CD8-positive, alpha-beta T cell (primary cell): ENCODE measurements at places on chromosomes 12 and 14.

DNA sequence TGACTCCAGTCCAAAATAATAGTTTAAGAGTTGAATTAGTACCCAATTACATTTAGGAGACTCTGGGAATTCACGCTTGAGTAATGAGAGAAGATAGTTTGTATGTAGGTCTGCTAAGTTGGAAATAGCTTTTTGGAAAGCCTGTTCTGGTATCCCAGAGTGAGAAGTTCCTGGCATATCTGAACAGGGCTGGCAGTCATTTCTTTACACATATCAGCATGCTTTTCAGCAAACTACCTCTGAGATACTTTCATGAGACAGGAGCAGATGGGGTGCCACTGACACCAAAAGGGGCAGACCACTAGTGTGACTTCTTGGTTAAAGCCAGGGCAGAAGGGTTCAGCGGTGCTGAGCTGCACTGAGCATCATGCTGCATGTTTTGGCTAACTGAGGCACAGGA is 45.1 kb upstream of the GRIP1 start:
- no peak for DNase-seq

- DNase-seq, result peak; percentile 87
Observed at GRCh38 chr12:6195665-6196535, 4.3 kb upstream of the CD9 start.

DNA sequence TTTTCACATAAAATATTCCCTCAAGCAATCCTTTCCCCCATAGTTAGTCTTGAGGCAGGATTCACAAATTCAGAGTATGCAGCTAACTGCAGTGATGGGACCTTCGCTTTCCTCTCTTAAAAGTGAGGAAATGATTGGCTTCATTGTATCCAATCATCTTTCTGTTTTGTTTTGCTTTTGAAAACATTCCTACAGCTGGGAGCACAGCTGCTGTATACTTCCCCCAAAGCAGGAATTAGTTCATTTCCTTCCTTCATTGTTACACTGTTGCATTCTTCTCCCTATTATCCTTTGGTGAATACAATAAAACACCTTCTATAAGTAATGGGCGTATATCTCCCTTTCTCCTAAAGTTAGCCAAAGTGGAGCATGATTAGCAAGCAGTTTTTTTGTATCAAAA is 9.4 kb upstream of the GAS2L3 start:
- DNase-seq, result no peak

DNA sequence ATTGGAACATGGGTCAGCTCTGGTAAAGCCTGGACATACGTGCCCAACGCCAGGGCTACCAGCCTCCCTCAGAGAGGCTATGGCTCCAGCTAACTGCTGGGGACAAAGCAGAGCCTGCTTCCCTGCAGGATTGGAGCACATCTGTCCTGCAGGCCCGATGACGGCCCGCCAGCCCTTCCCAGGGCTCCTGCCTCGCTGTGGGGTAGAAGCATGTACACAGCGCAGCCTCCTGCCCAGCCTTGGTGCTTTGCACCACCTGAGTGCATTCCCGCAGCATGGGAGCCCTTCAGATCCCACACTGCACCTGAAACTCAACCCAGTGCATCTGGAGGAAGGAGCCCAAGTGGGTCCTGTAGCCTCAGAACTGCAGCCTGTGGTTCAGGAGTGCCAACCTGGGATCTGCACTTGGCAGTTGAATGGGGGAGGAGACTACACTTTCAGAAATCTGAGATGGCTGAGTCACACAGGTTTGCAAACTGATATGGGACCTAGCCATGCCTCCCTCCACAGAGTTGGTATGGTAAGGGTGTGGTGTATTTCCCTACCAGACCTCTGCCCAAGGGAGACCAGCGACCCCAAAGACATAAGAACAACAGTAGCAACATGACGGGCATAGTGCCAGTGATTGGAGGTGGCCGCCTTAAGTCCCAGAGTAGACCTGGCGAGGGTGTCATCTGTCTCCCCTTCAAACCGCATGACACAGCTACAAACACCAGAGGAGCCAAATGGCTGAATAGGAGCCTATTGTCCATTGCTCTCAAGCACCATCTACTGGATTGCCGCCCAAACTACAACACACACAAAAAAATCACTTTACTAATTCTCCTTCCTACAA is 273.9 kb upstream of the MIS18BP1 start:
- no peak for DNase-seq

GRCh38 chr12:47888153-47888819 is 16.5 kb downstream of the VDR start:
- DNase-seq, result no peak

DNA sequence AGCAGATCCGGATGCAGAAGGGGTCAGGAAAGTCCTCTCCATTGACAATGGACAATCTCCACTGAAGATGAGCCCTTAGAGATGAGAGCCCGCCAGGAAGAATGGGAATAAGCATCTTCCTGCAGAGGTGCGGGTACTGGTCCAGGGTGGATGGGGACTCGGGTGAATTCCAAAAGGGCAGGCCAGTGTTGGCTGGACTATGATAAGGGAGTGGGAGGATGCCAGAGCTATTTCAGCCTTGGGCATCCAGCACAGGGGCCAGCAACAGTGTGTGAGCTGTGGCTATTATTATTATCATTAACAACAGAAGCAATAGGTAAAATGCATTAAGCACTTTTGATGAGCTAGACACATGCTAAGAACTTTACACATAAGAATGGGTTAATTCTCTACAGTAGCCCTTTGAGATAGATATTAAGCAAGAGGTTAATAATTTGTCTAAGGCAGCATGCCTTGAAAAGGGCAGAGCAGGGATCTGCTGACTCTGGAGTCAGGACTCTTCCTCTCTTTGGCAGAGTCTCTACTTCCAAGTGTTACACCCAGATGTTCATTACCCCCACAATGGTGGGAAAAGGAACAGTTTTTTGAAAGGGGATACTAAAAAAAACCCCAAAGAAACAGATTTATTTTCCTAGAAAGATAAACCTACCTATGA is 55.2 kb downstream of the PRICKLE1 start:
- DNase-seq, result no peak

DNA sequence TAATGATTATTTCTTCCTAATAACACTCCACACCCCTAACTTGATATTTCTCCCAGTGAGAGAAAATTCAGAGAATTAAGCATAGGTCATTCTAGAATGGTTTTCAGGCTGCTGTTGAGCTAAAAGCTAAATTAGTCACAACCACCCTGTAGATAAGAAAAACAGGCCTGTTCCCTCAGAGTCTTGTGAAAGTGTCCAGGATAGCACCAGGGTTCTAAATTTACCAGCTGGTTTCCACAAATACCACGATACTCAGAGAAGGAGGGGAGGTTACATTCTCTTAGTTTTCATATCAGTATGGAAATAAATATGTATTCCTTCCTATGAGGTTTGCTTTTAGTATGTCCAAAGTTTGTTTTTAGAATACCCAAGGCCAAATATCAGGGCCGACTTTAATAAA is 66.0 kb upstream of the YARS2 start:
- no peak for DNase-seq
